ENCODE measurements at places on chromosomes 4 and X.

DNA sequence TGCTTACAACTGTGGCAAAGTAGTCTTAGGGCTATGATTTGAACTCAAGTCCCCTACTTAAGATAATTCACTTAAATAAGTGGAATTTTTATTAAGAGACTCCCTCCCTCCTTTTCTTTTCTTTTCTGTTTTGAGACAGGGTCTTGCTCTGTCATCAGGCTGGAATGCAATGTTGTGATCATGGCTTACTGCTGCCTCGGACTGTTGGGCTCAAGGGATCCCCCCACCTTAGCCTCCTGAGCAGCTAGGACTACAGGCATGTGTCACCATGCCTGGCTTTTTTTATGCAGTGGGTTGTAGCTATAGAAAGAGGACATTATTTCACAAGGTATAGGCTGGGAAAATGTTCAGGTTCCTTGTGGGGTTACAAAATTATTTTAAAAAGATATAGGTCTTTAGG lies 19.2 kb downstream of the DIAPH2 start:
- no peak for DNase-seq

DNA sequence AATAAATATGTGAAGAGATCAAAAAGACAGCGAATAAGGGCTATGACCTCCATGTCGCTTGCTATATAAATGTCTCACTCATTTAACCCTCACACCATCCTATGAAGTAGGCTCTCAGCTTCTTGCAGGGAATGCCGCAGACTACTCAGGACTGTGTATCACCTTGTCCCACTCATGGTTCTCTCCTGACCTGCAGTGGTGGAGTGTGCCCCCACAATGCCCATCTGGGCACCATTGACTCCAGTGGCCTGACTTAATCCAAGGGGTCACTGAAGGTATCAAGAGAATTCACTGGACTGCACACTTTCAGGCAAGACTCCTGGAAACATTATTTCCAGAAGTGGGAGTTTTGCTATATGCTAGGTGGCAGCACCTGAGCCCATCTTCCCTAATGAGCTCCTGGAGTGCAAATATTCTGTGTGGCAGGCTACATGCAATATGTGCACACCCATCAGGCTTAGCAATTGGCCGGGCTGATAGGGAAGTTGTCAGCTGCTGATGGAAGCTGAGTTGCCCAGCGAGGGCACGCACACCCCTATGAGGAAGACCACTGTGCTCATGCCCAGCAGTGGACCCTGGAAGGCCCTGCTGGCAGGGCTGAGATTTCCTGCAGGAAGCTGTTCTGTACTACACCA lies 8.2 kb upstream of the EFNB1 start:
- no peak for DNase-seq

DNA sequence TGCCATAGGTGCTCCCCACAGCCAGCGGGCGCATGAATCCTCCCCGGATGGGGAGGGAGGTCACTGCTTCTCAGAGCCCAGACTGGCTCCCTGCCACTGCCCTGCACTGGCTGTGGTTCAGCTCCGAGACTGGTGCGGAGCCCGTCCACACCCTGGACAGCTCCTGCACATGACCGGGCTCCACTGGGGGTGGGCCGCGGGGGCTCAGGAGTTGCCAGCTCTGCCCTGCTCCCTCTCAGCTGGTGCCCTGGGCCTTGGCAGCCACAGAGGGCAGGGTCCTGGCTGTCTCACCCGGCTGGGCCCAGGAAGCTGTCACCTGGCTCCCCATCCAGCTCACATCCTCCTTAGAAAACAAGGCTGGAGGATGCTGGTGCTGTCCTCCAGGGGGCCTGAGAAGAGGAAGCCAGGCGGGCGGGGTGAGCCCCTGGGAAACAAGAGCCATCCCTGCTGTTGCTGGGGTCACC lies 64.9 kb upstream of the ADRA2C start:
- no peak for DNase-seq

- DNase-seq: no peak
Observed at GRCh38 chr4:175198056-175198455, 279.9 kb downstream of the ADAM29 start.

DNA sequence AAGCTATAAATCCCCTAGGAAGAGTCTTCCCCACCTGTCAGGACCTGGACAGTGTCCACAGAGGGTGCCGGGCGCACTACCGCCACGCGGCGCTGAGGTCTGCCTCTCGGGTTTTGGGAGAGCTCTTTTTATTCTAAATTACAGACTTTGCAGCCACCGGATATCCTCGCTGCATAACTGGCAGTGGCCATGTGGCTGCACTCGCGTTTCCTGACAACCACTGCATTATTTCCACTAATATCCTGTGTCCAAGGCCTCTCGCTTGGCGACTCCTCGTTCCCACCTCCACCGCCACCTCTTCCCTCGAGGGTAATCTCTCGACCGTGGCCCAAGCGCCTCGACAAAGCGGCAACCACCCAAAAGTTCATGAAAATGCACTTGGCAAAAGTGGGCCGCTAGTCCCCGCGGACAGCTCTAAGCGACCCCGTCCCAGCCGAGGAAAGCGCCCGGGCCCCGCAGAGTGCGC lies 512 bp upstream of the TMEM131L start:
- DNase-seq: no peak

GRCh38 chr4:66921433-66921832 lies 623.9 kb downstream of the CENPC start:
- no peak for DNase-seq

- DNase-seq: no peak
Observed at GRCh38 chr4:179399054-179399782, 1957.0 kb upstream of the AGA start.

GRCh38 chr4:186190581-186191199 lies 677 bp upstream of the CYP4V2 start:
- peak; percentile 41 for DNase-seq

DNA sequence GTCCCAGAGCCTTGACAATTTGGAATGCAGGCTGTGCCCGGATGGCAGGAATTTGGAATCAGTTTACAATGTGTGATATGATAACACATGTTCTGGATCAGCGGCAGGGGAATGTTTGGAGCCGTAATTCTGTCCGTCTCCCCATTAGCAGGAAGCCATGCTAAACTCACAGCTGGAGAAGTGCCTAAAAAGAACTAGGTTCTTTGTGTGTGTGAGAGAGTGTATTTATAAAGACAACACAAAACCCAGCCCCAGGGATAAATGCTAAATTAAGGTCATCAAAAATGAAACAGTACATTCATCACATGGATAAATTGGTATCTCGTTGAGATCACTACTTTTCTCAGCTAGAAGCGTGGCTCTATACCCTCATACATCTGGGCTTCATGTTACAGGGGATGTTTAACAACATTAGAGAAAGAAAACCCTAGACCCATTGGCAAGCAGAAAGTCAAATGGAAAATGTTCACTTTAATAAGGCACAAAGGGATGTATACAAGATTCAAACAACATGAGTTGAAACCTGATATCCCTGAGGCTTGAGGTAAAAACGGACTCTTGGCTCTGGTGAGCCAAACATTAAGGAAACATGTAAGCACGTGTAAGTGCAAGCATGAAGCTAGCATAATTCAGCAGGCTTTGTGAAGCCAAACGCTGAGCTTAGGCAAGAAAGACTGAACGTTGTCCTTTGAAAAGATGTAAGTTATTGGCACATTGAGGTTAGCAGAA lies 18.0 kb upstream of the TMEM131L start:
- no peak for DNase-seq

DNA sequence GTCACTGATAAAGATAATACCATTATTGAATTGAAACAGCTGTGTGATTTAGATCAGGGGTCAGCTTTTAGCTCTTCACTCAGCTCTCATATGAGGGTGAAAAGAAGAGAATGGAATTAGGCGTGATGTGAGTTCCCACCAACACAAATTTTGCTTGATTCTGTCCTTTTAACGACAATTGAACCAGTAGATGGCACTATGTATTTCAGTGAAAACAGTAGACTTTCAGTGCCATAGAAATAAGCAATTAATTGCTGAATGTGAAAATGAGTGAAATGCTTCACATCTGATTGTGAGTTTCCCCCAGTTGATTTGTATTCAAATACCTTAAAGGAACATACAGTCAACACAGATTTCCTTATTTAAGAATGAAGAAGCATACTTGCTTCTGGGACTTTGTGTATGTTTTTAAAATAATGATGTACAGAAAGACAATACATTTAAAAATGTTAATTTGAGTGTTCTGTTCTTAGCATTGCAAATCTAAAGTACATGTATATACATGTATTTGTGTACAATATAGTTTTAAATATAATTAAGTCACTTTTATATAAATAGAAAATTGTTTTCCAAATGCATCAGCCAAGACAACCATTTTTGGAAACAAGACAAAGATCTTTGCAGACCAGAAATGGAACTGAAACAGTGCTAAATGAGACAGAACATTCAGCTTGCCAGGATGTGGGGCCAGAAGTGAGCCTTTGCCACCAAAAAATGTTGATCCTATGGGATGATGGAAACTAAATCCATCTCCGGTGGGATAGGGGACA lies 178.8 kb downstream of the SNCA start:
- DNase-seq: no peak

- DNase-seq: no peak
Observed at GRCh38 chrX:19566359-19567222, 51.3 kb upstream of the MAP3K15 start.

- no peak for DNase-seq
Observed at GRCh38 chr4:170465429-170465828, 375.7 kb upstream of the AADAT start.

DNA sequence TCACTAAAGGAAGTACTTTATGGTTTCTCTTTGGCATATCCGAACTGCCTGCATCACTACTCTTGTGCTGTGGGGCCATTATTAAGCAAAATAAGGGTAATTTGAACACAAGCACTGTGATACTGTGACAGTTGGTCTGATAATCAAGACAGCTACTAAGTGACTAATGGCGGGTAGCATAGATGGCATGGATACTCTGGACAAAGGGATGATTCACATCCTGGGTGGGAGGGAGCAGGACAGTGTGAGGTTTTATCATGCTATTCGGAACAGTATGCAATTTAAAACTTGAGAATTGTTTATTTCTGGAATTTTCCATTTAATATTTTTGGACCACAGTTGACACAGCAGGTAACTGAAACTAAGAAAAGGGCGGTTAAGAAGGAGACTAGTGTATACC lies 52.6 kb upstream of the CITED1 start:
- no peak for DNase-seq

DNA sequence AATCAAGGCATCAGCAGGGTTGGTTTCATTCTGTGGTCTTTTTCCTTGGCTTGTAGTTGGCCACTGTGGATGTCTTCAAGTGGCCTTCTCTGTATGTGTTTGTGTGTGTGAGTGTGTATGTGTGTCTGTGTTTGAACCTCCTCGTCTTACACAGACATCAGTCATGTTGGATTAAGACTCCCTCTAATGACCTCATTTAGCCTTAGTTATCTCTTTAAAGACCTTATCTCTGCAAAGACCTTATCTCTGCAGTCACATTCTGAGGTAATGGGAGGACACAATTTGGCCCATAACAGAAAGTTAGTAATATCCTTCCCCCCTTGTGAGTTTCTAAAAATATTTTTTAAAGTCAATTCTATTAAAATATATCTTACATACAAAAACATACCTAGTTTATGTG lies 126.7 kb downstream of the EMCN start:
- no peak for DNase-seq

- DNase-seq: no peak
Observed at GRCh38 chr4:125539691-125540090, 224.9 kb downstream of the FAT4 start.

DNA sequence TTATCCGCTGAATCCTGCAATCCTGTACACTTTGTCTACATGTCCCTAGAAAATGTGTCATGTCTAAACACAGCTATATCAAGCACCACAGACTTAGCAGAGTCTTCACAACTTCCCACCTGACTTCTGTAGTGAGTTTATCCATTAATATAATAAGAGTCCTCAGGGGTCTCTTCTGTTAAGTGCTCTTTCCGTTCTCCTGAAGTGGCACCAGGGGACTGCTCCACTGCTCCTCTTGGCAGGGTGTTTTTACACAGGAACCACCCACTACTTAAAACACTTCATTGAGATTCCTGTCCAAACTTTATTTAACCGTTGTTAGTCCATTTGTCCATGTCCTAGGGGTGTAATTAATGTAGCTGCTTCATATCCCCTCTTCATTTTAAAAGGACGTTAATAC lies 1000.4 kb downstream of the STPG2 start:
- DNase-seq: no peak

DNA sequence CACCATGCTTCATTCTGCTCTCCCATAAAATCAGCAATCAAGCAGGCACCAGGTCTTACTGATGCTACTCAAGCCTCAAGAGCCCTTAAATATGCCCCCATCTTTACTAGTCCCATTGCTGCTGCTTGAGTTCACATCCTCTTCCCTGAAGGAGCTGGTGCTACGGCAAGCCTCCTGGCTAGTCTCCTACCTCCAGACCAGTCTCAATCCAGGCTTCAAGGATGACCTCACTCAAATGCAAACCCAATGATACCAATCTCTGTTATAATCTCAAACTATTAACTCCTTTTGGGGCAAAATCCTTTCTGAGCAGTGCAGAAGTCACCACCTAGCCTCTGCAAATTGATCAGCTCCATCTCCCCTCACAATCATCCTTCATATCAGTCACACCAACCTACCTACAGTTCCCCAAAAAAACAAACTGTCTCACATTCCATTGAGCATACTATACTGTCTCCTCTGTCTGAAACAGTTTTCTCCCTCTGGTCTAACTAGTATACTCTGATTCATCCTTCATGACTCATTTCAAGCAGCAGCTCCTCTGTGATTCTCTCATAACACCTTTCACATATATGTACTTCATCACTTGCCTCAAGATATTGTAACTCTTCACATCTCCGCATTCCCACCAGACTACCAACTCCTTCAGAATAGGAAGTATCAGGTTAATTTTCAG lies 30.0 kb downstream of the PAPSS1 start:
- DNase-seq: no peak

- no peak for DNase-seq
Observed at GRCh38 chrX:4930426-4930825, 1217.0 kb upstream of the PRKX start.

- DNase-seq: no peak
Observed at GRCh38 chrX:10749113-10749512, 128.7 kb upstream of the MID1 start.

GRCh38 chr4:22071749-22072148 lies 123.2 kb upstream of the KCNIP4 start:
- no peak for DNase-seq

- no peak for DNase-seq
Observed at GRCh38 chr4:42492962-42493361, 95.7 kb downstream of the SHISA3 start.

GRCh38 chr4:41363384-41363981 lies 106.8 kb downstream of the UCHL1 start:
- no peak for DNase-seq

DNA sequence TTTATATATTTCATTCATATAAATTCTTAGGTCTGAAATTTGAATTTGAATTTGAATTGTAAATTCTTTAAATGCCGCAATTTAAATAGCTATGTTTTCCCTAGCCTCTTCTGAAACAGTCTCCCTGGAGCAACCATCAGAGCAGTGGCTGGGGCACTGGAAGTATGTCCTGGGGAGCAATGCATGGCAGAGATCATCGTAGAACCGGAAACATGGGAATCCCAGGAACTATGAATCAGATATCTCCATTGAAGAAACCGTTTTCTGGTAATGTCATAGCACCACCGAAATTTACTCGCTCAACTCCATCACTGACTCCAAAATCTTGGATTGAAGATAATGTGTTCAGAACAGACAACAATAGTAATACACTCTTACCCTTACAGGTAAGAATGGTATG lies 4.9 kb downstream of the CPEB2 start:
- no peak for DNase-seq

- no peak for DNase-seq
Observed at GRCh38 chr4:138949866-138950265, 65.7 kb upstream of the NOCT start.

Data from C1 segment of cervical spinal cord (tissue), 14 donors.